ENCODE measurements at places on chromosomes 16 and 17.

GRCh38 chr16:63200940-63201339 is 1164.7 kb upstream of the CDH8 start:
- DNase-seq: no peak

DNA sequence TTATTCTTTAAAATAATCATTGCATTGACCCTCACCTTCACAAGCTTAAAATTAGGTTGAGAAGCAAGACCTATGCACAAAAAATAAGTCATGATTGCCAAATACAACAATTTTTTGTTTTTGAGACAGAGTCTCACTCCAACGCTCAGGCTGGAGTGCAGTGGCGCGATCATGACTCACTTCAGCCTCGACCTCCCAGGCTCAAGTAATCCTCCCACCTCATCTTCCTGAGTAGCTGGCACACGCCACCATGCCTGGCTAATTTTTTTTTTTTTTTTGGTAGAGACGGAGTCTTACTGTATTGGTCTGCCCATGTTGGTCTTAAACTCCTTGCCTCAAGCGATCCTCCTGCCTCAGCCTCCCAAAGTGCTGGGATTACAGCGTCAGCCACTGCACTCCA is 24.2 kb downstream of the ZNF652 start:
- DNase-seq: no peak

DNA sequence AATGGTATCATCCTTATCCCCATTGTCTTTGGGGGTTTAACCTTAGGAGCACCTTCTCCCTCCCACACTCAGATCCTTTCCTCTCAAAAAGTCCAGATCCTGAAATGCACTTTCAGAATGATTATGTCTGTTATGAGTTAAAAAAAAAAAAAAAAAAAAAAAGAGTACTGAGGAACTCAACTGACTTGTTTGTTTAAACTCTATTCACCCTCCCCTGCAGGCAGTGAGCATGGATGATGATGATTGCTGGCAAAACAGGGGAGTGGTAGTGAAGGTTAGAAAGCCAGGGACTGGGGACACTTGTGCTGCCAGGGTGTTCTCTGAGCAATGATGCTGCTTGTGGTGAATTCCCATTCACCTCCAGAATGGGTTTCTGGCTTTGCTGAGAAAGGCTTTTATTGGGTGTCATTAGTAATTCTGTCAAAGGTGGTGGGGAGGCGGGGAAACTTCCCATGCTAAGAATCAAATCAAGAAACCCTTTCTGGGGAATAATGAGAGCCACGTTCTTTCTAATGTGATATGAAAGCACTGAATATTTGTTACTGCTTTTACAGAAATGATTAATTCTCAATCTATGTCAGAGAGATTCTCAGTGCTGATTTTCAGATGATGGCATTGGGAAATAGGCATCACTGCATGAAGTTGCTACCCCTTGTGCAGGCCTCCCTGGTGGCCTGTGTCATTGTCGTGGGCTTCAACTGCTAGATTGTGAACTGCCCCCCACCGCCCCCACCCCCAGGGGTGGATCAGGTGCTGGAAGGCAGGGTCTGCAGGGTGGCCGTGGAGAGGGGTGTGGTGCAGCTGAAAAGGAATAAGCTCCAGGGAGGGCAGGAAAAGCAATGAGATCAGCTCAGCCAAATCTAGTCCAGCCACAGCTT is 14.1 kb downstream of the CCL4 start:
- DNase-seq: no peak

- DNase-seq: no peak
Measured at GRCh38 chr17:60353773-60354172, 38.2 kb downstream of the USP32 start.

Measured in cardiac septum (tissue), 1 donor.